HS-27A (cell line): ENCODE measurements at places on chromosomes 13 and 19.

GRCh38 chr13:111629926-111630325 lies 309.5 kb downstream of the TEX29 start:
- no peak for DNase-seq

DNA sequence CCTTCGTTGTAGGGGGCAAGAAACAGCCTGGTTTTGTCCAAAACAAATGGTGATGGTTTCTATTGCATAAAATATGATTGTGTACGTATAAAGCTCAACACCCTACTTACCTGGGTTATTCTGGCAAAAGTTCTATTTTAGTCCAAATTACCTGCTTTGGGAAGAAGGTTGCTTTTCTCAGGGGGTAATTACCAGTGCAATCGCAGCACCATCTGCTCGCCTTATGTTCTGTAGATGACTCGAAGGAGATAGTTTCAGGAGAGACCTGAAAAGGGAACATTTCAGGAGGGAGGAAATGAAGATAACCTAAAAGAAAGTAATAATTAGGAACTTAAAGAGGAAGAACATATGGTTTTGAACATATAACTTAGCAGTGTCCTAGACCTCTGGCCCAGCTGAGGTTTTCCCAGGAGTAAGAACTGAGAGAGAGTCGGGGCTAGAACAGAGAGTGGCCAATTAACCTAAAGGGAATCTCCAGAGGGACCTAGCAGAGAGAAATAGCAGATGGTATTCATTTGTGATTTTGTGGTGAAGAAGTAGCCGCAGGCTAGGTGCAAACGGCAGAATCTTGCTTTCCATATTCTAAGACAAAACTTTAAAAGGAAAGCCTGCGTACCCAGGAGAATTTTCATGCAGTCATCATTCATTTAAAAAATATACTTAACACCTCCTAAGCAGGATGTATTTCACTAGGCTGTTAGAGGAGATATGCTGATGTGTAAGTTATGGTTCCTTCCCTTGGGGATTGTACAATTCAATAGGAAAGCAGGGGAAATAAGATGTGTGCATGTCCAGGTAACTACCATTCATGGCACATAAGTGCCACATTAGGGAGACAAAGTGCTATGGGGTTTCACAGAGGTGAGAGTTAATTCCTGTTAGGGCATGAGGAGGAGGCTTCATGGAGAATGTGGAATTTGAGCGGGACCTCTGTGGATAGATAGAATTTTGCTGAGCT lies 113.0 kb upstream of the SLC10A2 start:
- no peak for DNase-seq

GRCh38 chr13:82947191-82947621 lies 935.1 kb downstream of the SLITRK1 start:
- DNase-seq, result no peak

- no peak for DNase-seq
Measured at GRCh38 chr13:22536851-22537250, 643.9 kb upstream of the SGCG start.

DNA sequence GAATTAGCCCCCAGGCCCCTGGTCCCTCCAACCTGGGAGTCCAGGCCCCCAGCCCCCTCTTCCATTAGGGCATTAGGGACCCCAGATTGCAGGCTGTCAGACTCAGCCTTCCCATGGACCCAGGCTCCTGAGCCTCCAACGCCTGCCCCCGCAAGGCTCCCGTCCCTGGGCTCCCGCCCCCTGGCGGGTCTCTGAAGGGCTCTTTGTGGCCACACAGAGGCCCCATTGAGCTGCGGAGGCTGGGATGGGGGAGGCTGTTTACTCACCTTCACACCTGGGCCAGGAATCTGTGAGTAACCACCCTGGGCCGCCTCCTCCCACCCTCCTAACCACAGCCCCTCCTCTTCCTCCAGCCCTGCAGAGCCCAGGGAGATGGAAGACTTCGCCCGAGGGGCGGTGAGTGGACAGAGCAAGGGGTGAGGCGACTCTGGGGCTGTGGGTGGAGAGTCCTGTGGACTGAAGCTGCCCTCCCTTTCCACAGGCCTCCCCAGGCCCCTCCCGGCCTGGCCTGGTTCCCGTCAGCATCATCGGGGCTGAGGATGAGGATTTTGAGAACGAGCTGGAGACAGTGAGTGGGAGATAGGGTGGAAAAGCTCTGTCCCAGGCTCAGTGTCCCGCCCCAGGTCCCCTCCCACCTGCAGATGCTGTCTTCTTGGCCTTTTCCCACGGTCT lies 4.9 kb downstream of the ARHGEF1 start:
- no peak for DNase-seq

DNA sequence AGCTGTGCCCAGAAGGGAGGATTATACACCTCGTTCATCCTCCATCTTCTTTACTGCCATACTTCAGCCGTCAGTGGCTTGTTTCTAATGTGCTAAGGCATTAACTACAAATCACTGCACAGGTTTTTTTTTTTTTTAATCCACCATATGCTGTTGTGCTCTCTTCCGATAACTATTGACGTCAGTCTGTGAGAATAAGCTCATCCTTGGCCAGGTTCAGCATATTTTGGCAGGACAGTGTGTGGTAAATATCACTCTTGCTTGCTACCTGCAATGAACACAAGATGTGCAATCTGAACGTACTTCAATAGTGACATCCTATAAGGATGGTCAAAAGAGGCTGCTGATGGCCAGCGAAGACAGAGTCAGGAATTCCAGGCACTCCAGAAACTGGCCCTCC lies 2030.7 kb upstream of the PCDH20 start:
- no peak for DNase-seq

- no peak for DNase-seq
Measured at GRCh38 chr13:85377783-85378182, 421.4 kb downstream of the SLITRK6 start.

DNA sequence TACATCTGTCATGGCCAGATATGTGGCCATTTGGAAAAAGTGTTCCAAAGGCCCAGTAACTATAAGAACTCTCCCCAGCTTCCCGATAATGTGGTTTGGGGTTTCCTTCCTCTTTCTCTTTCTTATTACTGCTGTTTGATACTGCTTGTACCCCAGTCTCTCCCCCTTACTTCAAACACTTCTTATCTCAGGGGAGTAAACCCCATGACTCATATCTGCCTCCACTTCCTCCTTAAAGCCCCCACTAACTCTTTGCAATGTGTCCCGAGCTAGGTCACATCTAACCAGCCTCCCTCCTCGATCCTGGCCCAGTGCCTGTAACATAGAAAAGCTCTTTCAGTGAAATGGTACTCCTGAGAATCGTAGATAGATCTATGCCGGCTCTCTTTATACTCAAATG lies 82.4 kb upstream of the STARD13 start:
- DNase-seq, result no peak

DNA sequence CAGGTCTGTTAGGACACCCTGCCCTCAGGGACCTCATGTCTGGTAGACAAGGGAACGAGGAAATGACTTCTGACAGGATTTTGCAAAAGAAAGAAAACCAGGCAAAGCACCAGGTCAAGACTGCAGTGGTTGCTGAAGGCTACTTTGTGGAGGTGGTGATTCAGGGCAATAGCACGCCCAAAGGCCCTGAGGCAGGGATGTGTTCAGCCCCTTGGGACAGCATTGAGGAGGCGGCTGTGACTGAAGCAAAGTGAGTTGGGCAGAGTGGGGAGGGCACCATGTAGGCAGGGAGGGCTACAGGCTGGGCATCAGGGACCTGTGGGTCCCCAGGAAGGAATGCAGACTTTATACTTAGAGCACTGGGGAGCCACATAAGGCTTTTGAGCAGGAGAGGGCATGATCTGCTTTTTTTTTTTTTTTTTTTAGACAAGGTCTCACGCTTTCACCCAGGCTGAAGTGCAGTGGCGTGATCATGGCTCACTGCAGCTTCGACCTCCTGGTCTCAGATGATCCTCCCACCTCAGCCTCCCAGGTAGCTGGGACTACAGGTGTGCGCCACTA lies 10.8 kb upstream of the HOMER3 start:
- no peak for DNase-seq

- no peak for DNase-seq
Measured at GRCh38 chr13:93243375-93244063, 16.9 kb downstream of the GPC6 start.

GRCh38 chr13:40094056-40094455 lies 438.6 kb downstream of the COG6 start:
- no peak for DNase-seq

- no peak for DNase-seq
Measured at GRCh38 chr19:51135986-51136762, 5.9 kb upstream of the SIGLEC7 start.

- DNase-seq, result no peak
Measured at GRCh38 chr19:4319067-4319718, 14.8 kb downstream of the FSD1 start.

DNA sequence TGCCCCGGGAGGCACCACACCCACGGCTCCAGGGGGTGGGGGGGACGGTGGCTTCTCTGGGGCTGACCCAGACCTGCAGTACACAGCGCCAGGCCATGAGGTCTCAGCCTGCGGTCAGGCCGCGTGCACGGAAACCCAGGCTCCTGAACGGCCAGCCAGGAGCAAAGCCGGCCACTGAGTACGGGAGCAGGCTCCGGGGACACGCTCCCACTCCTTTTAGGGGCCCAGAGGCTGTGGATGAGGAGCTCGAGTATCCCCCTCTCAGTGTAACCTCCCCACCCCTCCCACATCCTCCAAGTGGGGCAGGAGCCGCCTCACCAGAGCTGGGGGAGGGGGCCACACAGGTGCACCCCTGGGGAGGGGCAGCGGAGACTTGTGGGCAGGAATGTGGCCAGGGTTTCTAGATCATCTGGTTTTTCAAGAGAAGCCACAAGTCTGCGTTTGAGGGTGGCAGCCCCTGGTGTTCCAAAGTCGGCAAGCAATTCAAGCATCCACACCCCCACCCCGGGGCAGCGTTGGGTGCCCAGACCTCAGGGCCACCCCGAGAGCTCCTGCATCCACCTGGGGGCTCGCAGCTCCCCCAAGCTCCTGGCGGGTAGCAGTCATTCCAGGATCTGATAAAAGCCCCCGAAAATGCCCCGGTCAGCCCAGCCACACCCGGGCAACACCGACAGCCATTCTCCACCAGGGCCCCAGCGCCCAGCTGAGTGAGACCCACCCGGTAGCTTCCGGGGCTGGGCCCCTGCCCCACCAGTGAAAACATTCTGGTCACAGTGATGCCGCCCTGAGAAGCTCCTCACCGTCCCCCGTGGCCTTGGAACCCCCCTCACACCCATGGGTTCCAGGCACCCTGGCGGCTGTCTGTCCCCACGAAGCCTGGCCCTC lies 6.1 kb downstream of the SBNO2 start:
- no peak for DNase-seq

- DNase-seq, result no peak
Measured at GRCh38 chr19:30966486-30966885, 382.8 kb downstream of the TSHZ3 start.

GRCh38 chr13:71079638-71080037 lies 787.4 kb downstream of the DACH1 start:
- no peak for DNase-seq

DNA sequence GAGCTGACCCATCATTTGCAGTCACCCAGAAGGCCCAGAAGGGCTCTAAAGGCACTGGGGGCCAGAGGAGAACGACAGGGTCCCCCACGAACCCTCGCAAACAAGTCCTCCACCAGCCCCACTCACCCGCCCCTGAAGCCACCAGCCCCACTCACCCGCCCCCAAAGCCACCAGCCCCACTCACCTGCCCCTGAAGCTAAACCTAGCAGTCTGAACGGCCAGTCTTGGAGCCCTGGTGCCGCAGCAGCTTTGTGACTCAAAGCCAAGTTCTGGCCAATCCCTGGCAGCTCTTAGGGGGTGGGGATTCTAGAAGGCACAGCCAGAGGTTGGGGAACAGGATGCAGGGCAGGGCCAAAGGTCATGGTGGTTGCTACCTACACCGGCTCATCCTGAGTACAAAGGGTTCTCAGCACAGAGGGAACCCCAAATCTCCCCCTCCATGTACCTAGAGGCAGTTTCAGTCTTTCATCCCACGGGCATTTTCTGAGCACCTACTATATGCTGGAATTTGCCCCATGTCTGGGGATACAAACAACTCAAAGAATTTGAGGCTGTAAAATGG lies at the start of gene IQCN:
Gene IQCN, minus strand, starts transcription at position 234 of the 562 bp plus-strand sequence. CDS start 4,974 bp downstream, outside the sequence.
- no peak for DNase-seq

GRCh38 chr13:44232774-44233173 lies 140.8 kb upstream of the SERP2 start:
- DNase-seq, result no peak

DNA sequence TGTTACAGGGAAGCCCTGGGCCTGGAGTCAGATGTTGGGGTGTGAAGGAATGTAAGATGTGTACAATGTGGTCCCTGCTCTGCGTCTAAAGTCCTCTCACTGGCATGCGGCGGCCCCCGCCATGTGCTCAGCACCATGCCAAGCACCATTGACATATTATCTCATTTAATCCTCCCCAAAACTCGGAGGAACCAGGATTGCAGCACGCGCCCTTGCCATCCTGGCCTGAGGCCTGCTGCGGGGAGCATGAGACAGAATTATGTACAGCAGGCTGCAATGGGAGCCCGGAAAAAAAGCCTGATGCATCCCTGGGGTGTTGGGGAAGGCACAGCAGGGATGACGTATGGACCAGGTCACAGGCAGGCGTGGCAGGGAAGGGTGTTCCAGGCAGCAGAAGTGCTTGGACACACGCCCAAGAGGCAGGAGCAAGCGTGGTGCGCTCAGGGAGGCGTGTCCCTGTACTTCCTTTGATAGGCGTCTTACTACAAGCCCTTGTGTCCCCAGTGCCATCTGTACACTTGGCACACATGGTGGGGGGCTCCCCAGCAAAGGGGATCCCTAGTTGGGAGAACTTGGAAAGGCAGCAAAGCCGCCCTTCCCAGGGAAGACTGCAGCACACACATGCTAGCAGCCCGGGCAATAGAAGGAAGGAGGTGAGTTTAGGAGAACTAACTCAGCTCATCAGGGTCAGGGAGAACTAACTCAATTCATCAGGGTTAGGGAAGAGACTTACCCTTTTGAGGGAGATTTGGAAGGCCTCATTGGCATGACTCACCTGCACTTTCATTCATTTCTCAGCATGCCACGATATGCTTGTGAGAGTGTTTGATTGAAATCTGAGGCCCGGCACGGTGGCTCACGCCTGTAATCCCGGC lies 3.4 kb downstream of the EVI5L start:
- no peak for DNase-seq

DNA sequence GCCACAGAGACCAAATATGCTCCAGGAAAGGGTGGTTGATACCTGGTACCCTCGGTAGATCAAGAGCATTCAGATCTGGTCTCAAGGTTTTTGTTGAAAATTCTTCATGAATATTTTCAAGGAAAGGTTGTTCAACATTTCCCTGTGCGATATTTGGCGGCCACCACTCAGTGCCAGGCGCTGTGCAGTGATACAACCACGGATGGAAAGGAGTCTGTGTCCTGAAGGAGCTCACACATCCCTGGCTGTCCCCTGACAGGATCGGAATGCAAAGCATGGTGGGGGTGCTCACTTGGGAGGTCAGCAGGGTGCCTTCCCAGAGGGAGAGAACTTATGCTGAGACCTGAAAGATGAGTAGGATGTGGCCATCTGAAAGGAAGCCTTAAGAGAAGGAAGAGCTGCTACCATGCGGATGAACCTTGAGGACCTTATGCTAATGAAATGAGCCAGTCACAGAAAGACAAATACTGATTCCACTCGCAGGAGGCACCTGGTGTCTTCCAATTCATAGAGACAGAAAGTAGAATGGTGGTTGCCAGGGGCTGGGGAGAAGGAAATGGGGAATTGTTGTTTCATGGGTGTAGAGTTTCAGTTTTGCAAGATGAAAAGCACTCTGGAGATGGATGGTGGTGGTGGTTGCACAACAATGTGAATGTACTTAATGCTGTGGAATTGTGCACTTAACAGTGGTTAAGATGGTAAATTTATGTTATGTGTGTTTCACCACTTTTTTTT lies 41.6 kb downstream of the HSPH1 start:
- DNase-seq, result no peak

- DNase-seq, result no peak
Measured at GRCh38 chr13:84831666-84832657, 949.7 kb upstream of the SLITRK1 start.
